Fibroblast of upper back skin (primary cell): ENCODE measurements at places on chromosomes 3 and 15.

DNA sequence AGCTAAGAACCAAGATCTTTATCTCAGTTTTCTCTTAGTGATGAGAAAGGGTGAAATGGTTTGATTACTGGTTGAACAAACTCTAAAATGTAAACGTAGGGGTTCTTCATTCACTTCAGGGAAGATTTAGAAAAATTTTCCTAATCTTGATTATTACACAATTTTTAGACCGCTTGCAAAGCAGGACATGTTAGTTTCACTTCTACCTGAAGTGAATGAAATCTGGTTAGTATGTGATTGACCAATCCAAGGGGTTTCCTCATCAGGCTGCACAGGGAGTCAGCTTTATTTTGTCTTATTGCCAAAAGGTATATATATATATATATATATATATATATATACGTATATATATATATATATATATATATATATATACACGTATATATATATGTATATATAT, 740.4 kb downstream of the TUSC7 start:
- DNase-seq, result no peak

DNA sequence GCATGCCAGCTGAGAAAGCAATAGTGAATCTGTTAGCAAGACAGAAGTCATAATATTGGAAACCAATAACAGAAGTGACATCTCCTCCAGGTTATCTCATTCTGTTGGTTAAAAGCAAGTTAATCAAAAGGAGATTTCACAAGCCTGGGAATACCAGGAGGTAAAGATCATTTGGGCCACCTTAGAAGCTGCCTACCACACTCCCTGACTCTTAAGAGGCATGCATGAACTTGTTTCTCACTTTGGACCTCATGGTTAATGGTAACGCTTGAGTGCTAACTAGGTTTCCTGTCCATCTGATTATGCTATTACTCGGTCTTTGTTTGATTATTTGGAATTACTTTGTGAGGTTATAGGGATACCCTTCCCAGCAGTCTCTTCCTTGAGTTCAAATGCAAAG, 650.8 kb upstream of the SGO1 start:
- DNase-seq, result no peak

DNA sequence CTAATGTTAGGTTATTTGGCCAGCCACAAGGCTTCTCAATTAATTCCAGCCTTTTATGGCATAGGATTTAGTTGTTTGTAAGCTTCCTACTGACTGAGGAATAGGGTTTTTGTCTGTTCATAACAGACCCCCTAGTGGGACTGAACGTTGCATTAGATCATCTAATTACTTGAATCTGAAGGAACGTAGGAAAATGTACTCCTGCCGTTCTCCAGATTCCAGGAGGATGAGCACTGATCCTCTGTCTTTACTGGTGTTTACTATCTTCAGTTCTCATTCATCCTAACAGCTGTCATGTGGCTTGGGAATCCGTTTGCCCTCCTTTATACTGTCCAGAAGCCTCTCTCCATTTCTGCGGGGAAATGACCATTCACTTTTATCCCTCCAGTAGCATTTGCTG, 52.7 kb downstream of the RAD54L2 start:
- peak; percentile 46 for DNase-seq

DNA sequence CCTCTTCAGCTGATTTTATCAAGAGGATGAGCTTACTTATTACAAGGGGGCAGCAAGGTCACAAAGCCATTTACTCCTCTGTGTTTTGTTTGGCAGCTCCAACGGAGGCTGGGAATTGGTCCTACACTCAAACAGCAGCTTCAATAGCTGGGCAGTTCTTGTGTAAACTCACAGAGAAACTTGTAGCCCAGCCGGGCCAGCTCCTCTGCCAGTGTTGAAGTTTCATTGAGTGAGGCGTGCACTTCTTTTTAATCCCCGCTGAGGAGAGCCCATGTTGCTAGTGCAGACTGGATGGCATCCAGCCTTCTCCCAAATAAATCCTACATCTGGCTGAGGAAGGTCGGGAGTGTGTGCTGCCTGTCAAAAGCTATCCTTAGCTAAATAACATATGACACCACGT, 59.5 kb downstream of the BFSP2 start:
- DNase-seq, result no peak

GRCh38 chr15:79872358-79873017, 24.3 kb downstream of the MTHFS start:
- peak; percentile 45 for DNase-seq

- DNase-seq, result peak; percentile 46
These were observed 748 bp downstream of the CCNL1 start for GRCh38 chr3:157159037-157159761.

DNA sequence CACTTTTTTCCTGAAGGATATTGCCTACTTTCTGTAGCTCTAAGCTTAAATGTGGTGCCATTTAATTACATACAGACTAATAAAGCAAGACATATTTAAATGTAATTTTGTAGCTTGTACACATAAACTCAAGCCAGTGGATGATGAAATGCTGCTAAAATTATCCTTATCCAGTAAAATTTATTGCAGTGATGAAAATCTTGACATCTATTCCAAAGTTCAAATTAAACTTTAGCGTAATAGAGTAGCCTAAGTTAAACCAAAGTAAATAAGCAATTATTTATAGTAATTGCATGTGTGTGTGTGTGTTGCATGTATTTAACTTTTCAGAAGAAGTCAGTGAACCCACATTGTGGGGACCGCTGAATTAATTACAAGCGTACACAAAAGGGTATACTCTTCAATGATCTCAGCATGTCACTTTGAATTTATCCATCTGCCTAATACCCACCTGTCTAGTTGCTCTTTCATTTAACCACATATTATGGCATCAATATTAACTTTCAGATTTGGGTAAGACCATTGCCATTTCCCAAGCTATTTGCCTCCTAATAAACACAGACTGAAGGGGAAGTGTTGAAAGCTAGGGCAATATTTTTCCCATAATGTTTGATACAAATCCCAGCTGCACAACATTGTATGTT, 85.0 kb downstream of the MECOM start:
- no peak for DNase-seq

DNA sequence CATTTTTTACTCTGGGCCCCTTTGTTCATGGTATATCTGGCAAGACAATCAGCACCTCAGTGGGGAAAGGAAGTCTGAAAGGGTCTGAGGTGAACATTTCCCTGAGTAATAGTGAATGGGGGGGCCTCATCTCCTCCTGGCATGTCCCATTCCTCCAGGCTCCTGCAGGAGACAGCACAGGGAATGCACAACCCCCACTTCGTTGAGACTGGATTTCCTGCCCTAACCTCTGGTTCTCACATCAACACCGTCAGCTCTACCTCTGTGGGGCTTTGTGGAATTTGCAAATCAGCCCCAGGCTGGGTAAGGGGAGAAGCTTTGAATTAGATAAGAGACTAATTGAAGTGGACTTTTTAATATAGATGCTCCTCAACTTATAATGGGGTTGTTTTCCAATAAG, 168.3 kb upstream of the TRIM42 start:
- DNase-seq, result no peak

- DNase-seq, result no peak
These were observed 47.0 kb downstream of the HCN4 start for GRCh38 chr15:73321496-73322450.

DNA sequence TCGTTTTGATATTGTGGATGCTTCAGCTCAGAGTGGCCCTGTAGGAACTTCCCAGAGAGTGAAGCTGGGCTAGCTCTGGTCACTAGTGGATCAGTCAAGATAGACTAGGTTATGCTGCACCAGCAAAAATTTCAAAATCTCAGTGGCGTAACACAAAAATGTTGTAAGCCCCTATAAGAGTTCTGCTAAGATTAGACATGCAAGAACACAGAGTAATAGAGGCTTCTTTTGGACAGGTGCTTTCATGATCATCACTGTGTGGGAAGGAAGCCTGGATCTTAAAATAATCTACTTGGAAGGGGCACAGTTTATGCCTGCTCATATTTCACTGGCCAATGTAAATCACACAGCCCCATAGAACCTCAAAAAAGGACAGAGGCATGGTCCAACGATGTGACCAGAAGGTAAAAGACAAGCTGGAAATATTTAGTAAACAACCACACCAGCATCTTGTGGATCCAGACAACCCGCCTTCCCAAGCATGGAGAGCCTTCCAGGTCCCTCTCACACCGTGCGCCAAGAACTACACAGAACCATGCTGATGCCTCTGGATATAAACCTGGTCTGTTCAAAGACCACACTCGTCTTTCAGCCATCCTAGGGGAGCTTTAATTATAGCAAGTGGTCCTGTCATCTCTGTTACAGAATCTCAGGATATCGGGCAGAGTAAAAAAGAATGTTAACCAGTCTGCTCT, 554.3 kb downstream of the EPHB1 start:
- DNase-seq, result no peak

- peak; percentile 54 for DNase-seq
These were observed 664 bp downstream of the PARP3 start for GRCh38 chr3:51942603-51943450.

- DNase-seq, result no peak
These were observed 170.3 kb downstream of the CNTN6 start for GRCh38 chr3:1263121-1263520.

- DNase-seq, result no peak
These were observed 45.5 kb downstream of the PPM1L start for GRCh38 chr3:160801386-160802118.
